ENCODE measurements at places on chromosomes 6 and 20.
A peak's percentile ranks its signal among the peaks of the same experiment; 100 is the strongest.

DNA sequence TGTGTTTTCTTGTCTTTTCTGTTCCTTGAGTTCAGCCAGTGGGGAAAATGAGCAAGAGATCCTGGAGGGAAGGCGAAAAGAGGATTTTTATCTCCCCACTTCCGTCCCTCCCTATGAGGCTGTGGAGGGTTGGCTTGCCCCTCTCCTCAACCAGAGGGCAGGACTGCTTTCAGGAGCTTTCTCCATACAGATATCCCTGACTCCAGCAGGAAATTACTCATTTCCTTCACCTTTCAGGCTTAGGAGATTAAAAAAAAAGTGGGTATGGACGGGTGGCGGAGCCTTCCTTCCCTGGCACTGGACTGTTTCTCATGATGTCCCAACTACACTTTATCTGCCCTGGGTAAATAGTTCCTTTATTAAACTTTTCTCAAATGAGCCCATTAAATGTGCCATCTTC lies 241.2 kb downstream of the FRK start:
- DNase-seq, result no peak

DNA sequence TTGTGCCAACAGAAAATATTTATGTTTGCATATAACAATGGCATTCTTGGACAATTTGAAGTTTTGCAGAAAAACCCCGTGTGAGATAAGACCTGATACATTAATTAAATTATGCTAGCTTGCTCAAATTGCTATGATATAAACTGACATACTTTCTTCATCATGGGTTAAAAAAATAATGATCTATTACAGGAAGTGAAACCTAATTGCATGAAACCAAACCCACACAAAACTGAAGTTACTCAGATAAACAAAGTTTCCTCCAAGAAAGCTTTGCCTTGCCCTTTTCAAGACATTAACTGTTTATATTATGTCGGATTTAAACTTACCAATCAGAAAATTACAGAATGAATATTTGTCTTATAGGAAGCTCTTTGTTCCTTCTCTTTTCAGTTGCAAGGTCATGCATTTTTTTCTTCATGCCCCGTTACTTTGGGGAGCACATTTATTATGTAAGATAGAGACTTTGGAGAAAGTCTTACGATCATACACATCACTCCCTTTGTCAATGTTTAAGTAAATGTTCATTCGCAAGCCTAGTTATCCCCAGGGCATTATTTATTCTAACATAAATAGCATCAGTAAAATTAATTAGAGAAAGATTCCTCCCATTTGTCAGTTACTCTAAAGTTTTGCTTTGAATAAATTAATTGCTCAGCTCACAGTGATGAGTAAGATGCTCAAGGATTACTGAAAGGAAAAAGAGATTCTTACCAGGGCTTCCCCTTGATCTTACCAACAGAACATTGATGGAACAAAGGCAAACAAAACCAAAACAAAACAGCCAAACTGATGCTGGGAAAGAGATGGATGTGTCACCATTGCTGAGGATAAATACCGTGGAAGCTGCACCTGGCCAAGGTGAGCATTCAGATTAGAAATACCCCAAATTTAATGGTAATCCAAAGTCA lies 14.8 kb upstream of the TMEM244 start:
- DNase-seq, result no peak

DNA sequence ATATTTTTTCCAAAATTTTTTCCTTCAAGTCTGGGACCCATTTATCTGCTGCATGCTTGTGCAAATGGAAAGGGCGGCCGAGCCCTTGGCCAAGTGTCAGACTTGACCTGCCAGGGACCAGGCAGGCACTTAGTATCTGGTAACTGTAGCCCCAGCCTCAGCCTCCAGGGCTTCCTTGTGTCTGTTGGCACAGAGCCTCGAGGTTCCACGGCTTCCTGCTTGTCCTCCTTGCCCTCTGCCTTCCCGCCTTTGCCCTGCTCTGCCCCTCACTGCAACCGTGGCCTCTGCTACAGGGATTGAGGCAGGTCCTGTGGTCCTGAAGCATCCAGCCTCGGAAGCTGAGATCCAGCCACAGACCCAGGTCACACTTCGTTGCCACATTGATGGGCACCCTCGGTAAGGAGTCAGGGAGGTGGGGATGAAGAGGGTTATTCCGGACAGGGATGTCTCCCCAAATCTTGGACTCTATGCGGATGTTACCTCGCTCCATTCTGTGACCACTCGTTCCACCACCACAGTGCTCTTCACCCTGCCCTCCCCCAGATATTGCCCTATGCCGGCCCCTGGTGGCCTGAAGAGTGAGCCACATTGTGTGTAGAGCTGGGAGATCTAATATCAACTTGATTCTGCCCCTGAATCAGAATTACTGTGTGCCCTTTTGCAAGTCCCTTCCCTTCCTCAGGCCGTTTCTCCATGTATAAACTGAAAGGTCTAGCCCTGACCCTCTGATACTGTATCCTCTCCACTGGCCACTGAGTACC lies 41.5 kb upstream of the SRF start:
- DNase-seq, result peak; percentile 28

- DNase-seq, result no peak
These were observed 1.5 kb downstream of the ABT1 start for GRCh38 chr6:26598267-26598666.

DNA sequence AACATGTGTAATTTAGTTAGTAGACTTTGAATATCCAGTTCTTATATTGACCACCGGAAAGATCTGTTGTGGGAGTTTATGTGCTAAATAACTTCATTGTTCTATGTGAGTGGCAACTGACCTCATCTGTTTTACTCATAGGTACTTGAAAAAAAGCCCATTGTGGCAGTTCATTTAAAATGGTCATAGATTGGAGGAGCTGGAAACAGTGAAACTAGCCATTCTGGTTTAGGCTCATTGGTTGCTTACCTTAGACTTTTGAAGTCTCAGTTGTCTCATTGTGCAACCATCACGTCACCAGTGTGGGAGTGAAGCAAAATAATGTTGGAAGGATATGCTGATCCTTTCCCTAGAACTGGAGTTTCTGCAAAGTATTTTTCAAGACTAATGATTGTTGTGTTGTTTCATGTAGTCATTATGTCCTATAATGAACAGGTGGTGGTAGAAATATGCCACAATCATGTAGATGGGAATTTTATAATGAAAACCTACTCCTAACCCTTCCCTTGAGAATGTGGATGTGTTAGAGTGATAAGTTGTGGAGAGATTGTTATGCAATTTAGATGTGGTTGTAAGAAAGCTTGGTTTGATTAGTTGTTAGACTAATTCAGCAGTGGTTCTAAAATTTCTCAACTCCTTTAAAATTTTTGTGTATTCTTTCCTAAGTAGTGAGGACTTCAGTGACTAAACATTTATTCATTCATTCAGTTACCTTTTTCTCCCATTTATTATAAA lies 18.3 kb downstream of the DSP start:
- no peak for DNase-seq

- DNase-seq, result no peak
These were observed 38.4 kb upstream of the SNRPB2 start for GRCh38 chr20:16691381-16691780.

DNA sequence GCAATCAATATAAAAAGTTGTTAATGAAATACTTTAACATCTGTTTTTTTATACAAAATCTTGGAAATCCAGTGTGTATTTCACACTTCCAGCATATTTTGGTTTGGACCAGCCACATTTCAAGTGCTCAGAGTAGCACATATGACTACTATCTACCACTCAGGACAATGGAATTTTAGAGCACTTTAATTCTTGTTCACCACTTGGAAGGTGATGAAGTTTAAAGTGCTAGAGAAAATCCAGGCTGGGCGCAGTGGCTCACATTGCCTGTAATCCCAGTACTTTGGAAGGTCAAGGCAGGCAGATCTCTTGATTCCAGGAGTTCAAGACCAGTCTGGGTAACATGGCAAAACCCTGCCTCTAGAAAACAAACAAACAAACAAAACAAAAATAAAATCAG lies 6.1 kb upstream of the SLC35B3 start:
- DNase-seq, result no peak

DNA sequence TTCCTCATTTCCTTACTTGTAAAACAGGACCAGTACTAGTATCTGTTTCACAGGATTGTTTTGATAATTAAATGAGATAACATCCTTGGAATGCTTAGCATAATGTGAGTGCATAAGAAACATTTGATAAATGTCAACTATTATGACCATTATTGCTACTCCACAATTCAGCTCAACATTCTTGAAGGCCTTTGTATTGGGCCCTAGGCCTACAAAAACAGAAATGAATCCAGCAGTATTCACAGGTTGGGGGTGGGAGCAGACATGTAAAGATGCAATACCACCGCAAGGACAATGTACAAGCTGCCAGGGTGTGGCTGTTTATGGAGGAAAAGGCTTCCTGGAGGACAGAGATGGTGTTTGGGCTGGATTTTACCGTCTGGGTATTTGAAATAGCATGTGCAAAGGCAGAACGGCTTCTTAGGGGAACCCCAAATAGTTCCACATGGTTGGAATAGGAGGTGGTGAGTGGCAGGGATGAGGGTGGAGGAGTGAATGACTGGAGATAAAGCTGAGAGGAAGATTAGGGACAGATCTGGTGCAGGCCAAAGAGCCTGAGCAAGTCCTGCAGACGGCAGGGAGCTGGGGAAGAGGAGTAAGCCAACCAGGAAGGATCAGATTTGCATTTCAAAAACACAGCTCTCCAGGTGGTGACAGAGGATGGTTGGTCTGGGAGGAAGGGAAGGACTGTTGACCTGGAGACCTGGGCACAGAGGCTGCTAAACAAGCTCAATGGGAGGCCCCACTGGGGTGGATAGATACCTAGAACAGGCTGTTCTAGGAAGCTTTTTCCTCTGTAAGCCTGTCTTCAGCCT lies 57.0 kb upstream of the EPB41L1 start:
- no peak for DNase-seq

GRCh38 chr6:3575166-3575565 lies 118.3 kb upstream of the SLC22A23 start:
- no peak for DNase-seq

DNA sequence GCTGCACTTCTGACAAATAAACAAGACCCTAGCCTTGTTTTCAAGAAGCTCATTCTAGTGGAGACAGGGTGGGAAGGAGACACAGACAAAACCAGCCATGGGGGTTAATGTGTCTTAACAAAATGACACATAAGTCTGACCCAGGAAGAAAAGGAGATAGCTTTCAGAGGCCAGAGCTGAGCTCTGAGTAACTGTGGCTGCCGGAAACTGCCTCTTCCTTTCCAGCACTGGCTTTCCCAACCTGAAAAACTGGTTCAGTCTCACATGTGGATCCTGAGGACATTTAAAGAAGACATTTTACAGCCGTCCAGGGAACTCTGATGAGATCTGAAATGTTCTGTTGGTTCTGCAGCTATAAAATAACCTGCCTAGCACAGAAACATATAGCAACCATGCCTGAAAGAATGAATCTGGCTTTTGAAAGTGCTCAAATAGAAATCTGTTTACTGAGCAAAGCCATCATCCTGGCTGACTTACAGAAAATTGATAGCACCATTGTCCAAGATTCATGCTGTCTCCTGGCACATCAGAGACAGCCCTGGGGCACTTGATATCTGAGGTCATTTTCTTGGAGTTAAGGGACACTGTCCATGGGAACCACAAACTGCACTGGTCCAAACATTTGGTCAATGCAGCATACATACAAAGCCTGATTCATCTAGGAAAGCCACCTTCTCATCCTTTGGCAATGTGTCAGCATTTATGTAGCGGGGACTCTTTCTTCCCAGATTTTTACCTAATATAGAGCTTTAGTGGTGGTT lies 83.2 kb upstream of the PAX1 start:
- no peak for DNase-seq

DNA sequence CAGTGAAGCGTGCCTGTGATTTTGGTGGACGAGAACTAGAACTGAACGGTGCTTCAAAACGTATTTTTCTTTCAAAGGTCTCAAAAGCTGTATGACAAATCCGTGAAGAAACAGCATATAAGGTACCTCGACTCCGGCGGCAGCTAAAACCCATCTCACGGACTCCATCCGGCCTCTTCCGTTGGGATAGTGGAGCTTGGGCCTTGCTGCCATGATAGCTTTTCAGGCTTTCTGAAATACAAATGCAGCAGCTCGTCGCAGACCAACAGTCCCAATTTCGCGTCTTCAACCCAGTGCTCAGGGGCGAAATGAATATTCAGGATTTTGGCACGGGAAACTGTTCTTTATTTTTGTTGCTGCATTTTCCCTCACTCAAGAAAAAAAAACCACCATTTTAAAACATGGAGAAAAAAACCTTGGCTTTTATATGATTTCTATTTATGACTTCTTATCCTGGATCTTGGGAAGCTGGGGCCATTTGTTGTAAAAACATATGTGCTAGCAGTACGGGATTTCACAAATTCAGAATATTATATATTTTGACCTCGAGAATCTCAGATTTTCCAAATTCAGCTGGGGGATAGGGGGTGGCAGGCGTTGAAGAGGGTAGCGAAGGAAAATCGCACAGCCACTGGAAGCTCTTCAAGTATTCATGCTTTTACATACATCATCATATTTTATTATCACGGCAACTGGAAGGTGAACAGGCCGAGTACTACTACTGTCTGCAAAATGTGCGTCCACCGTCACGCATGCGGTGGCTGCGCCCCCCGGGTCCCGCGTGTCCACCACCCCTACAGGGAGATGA lies 849 bp downstream of the GSTA4 start:
- DNase-seq, result no peak

- DNase-seq, result no peak
These were observed 19.8 kb upstream of the ZNF184 start for GRCh38 chr6:27492631-27493190.

DNA sequence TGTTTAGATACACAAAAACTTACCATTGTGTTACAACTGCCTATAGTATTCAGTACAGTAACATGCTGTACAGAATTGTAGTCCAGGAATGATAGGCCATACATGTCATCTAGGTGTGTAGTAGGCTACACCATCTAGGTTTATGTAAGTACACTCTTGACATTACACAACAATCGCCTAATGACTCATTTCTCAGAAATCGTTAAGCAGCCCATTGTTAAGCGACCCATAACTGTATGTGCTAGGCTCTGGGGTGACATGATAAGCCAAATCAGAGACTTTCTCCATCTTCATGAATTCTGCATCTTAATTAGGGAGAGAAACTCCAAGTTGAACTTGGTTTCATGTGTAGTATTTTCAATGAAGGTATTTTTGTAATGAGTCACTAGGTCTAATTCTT lies 17.2 kb downstream of the STK35 start:
- DNase-seq, result no peak

- no peak for DNase-seq
These were observed 135.1 kb downstream of the TBXT start for GRCh38 chr6:166032366-166033200.

- DNase-seq, result no peak
These were observed 118.8 kb upstream of the ARID1B start for GRCh38 chr6:156658186-156658965.

GRCh38 chr6:115796829-115797228 lies 263.9 kb downstream of the FRK start:
- no peak for DNase-seq

GRCh38 chr6:43264599-43265145 lies 21.4 kb downstream of the TTBK1 start:
- no peak for DNase-seq

DNA sequence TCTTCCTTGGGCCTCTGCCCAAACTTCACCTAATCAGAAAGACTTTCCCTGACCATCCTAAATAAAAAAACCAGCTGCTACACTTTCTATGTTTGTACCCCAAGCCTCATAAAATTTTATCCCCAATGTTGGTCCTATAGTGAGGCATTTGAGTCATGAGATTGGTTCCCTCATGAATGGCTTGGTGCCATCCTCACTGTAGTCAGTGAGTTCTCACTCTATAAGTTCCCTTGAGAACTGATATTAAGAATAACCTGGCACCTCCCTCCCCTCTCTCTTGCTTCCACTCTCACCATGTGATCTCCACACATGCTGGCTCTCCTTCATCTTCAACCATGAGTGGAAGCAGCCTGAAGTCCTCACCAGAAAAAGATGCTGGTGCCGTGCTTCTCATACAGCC lies 316.9 kb upstream of the PRDM1 start:
- no peak for DNase-seq

GRCh38 chr6:135909737-135910387 lies 58.4 kb downstream of the PDE7B start:
- DNase-seq, result peak; percentile 67

All from AML-193 (cell line).